ENCODE measurements at places on chromosomes 3 and 15.

- DNase-seq: no peak
Observed at GRCh38 chr15:79433276-79433990, 1.3 kb downstream of the MINAR1 start.

GRCh38 chr3:182364323-182364722 lies 429.0 kb upstream of the ATP11B start:
- no peak for DNase-seq

GRCh38 chr3:193552923-193553322 lies 1.8 kb downstream of the ATP13A4 start:
- no peak for DNase-seq

DNA sequence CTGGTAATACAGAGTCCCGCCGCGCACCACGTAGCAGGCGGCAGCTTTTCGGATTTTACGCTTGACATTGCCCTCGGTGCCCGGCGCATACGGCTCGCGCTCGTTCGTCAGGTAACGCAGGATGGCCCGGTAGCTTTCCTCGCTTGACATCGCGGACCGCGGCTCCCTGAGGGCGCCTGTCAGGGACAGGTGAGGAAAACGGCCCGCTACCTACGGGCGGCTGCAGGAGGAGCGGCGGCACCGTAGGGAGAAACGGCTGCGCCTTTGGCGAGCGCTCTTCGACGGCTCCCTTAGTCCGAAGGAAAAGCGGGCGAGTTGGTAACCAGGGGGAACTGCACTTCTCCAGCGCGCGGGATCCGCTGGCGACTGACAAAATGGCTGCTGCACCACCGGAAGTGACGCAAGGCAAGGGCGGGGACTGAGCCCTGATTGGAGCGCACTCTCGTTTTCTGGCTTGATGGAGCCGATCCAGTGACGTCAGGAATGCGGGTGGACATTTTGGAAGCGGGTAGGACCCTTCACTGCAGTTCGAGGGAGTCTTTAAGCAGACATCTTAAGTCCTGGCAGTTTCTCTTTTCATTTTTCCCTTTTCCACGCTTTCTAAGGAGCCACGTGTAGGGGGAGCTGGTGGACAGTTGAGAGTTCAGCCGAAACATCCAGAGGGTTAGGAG lies at the start of gene ZBTB11:
TSS of gene ZBTB11 (minus strand) at position 368 of the 671 bp plus-strand sequence. CDS start at position 150, 218 bp downstream.
- DNase-seq: peak; percentile 99

DNA sequence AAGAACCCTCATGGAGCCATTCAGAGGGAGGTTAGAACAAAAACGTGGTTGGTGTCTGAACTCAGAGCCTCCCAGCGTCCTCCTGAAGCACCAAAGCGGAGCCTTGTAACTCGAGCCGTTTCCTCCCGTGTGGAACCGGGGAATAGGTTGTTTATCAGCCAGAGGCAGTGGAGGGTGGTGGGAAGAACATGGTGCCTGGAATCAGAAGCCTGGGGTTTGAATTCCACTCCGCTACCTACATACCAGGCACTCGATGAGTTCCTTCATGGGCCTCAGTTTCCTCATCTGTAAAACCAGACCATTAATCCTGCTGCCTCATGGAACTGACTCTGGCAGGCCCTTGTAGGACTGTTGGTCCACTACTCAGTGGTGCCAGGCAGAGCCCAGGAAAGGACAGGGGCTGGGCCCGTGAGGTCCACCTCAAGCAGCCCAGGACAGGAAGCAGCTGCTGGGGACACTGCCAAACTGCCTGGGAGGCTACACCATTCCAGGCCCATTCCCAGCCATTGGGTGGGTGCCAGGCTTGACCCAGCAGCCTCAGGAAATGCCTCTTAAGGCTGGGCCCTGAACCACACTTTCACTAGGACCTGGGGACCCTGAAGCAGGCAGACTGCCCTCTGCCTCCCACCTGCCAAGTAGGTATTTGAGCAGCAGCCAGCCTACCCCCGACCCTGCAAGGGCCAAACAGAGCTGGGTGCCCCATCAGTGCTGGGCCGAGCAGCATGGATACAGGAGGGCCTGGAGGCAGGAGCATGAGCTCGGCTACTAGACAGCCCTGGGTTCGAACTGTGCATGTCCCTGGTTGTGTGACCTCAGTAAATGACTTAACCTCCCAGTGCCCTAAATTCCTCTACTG lies 33.4 kb downstream of the PRKCD start:
- no peak for DNase-seq

- no peak for DNase-seq
Observed at GRCh38 chr3:123285479-123285878, 83.7 kb downstream of the SEC22A start.

DNA sequence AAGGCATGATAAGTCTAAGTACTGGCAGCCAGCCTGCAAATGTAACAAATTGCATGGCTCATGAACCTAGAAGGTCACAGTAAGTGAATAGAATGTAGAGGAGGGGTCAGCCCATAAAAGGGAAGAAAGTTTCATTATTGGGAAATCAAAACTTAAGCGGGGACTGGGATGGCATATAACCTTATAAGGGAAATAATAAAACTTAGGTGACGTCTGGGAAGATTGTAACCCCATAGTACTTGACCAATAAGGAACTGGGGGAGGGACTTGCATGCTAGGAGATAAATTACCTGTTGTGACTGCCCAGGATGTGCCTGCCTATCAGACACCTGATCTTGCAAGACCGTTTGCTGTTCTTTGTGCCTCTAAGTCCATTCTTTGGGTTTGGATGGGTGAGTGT lies 28.1 kb upstream of the MCTP2 start:
- DNase-seq: no peak

- DNase-seq: no peak
Observed at GRCh38 chr3:59876533-59877062, 826.8 kb upstream of the CFAP20DC start.

DNA sequence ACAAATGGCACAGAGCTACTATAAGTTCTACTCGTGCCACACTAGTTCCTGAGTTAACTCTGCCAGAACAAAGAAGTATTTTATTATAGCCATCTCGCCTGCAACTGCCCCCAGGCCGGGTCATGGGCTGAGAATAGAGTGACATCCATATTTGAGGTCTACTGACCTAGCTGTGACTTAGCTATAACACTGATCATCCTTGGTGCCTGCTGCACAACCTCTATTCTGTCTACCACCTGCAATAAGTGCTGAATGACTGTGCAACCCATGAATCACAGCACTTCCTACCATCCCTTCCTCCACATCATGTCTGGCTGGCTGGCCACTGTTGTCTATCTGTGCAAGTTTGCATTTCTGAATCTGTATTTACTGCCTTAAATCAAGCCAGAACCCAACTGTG lies 506.5 kb upstream of the TBL1XR1 start:
- DNase-seq: no peak

DNA sequence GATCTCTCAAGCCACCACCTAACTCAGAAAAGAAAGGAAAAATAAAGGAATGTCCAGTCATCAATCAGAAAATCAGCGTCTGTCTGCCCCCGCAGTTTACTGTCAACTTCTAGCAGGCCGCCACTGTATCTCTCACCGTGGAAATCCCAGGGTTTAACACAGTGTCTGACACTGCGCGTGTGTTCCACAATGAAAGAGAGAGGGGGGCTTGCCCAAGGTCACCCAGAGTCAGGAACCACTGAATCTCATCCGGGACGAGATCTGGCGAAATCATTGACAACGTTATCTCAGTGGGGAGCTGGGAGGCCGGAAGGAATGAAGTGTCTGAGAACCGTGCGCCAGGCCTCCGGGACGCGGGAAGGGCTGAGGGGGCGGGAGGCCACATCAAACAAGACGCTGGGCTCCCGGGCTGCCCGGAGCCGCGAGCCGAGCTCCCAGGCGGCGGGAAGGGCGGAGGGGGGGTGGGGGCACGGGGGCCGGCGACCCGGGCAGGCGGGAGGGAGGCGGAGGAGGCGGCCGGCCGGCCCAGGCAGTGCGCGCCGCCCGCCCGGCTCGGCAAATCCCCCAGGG lies 2.2 kb upstream of the HES1 start:
- peak; percentile 12 for DNase-seq

DNA sequence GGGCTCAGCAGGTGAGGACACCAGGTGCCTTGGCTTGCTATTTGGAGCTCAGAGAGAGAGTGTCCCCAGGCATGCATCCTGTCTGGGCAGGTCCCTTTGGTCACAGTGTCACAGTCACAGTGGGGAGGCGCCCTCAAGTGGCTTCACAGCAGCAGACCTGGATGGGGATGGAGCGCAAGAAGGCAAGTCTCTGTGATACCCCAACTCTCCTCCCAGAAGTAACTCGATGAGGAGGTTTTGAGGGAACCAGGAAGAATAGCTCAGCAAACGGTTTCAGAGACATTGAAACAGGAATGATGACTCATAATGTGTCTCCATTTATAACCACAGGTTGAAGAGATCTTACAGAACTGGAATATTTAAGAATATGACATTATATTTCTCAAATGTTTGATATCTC lies 66.5 kb upstream of the SH3GL3 start:
- no peak for DNase-seq

GRCh38 chr15:33565094-33565493 lies 254.3 kb downstream of the RYR3 start:
- DNase-seq: no peak

- DNase-seq: no peak
Observed at GRCh38 chr3:123449997-123450604, 1.2 kb upstream of the ADCY5 start.

DNA sequence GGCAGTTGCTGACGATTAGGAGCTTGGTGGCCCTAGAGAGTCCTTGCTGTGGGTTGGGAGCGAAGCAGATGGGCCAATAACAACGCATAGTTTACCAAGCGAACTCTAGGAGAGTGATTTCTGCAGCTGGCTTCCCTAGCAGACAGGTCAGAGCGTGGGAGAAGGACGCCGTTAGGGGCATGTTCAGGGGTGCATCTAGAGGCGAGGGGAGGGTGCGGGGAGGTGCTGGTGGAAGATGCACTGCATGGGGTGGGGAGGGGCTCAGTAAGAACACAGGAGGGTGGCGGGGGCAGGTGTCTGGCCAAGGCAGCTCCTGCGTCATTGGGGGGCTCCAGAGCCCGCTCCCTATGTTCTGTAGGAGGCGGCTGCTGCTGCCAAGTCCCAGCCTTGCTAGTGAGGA lies 8.9 kb downstream of the APBA2 start:
- no peak for DNase-seq

DNA sequence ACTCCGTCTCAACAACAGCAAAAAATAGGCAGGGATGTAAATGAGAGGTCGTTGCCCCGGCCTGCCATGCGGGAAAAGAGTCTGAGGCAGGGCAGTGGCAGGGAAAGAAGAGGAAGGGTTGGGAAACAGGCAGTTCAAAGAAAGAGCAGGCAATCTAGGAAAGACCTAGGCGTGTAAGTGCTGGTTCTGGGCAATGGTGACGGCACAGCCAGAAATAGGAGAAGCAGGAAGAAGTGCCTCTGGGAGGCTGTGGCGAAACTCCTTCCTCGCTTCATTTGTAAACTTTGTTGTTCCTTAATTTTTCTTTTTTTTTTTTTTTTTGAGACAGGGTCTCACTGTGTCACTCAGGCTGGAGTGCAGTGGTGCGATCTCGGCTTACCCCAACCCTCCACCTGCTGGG lies 4.3 kb downstream of the SLC51A start:
- DNase-seq: no peak

DNA sequence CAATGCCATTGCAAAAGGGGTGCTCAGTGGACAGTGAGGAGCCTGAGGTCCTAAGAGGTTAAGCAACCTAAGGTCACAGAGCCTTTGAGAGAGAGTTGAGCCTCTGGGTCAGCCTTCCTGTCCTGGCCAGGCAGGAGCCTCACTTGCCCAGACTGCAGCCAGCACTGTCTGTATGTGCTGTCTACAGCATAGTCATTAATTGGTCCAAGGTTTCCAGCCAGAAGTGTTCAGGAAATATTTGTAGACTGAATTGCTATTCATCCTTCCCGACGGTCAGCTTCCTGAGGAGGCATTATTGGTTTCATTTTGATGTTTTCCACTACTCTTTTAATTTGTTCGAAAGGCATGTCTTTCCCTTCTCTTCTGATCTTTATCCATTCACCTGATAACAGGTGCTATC lies 8.1 kb downstream of the SEC13 start:
- DNase-seq: no peak

DNA sequence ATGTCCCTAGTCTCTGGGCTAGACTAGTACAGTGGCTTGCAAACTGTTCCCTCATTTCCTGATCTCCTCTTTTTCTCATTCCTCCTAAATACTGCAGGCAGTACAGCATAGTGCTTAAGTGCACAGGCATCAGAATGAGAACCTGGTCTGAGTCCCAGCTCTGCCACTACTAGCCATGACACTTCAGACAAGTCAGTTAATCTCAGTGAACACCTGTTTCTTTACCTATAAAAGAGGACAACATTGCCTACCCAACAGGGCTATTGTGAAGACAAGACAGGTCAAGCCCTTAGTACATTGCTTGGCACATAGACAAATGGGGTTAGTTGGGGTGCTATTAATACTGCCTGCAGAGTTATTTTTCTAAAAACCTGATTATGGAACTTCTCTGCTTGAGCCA lies 113.3 kb downstream of the RYR3 start:
- DNase-seq: no peak

DNA sequence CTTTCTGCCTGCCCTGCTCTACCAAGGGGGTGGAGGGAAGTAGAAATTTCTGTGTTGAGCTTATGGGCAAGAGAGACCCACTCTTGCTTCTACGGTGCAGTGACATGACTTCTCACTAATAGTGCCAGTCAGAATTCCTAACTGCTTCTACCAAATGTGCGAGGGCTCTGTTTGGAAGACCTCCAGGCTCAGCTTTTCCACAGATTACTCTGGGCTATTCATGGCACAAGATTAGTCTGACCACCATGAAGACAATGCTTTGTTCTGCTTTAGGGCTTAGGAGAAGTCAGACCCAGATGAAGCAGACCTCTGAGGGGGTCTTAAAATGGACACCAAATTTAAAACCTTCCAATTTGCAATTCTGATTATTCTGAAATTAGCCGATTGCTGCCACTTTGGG lies 195.9 kb upstream of the TBC1D5 start:
- DNase-seq: no peak

GRCh38 chr3:45683417-45684326 lies 5.5 kb upstream of the SACM1L start:
- no peak for DNase-seq

DNA sequence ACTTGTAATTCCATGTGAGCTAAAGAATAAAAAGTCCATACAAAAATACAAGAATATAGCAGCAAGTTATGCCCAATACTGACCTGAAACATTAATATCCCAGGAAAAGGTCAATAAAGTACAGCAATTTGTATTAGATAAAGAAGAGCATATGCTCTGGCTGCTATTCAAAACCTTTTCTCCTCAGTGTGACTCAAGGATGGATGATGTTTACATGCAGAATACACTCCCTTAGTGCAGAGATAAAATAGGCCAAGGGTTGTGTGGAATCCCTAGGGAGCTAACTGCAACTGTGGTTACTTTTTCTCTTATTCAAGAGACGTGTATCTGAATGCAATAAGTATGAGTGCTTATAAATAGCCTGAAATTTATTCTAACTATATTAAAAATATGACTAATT lies 78.7 kb downstream of the SLC9A9 start:
- DNase-seq: no peak

DNA sequence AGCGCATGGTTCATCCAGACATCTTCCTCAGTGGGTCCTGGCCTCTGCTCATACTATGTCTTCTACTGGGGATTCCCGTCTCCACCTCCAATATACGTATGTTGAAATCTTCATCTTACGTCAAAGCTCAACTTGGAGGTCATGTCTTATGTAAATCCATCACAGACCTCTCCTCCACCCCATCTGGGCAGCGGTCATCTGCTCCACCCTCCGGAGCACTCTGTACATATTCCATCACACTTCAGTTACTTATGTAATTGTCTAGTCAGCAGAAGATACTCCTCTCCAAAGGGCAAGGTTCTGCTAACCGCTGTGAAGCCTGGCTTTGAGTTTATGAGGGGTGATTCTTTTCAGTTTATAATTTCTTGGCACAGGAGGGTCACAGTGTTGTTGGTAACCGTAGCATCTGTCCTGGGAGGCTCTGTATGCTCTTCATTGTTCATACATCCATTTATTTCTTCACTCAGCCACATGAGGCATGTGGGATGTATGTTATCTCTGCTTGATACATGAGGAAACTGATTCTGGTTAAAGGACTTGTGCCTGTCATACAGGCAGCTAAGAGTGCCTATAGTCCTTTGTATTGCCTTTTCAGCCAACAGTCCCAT lies 22.1 kb downstream of the MAP2K1 start:
- no peak for DNase-seq

Data from stimulated activated CD8-positive, alpha-beta memory T cell treated with anti-CD3 and anti-CD28 coated beads, Interleukin-4, amount 100 ng/mL, for 24 hours (primary cell).